ENCODE measurements at places on chromosomes 3 and 15.

- DNase-seq: no peak
Observed at GRCh38 chr3:156358232-156358631, 196.7 kb downstream of the SSR3 start.

GRCh38 chr3:173006006-173006405 lies 135.0 kb downstream of the SPATA16 start:
- no peak for DNase-seq

DNA sequence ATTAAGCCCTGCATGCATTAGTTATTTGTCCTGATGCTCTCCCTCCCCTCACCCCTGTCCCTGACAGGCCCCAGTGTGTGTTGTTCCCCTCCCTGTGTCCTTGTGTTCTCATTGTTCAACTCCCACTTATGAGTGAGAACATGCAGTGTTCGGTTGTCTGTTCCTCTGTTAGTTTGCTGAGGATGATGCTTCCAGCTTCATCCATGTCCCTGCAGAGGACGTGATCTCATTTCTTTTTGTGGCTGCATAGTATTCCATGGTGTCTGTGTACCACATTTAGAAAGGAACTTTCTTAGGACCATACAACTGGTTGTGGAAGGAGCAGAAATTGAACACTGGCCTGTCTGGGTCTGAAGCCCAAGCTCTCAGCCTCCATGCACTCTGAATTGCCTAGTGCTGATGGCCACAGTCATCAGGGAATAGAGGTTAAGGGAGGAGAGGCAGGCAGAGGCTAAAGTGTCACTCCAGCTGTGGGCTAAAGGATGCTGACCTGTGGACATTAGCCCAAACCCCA lies 138.5 kb downstream of the FNDC3B start:
- no peak for DNase-seq

DNA sequence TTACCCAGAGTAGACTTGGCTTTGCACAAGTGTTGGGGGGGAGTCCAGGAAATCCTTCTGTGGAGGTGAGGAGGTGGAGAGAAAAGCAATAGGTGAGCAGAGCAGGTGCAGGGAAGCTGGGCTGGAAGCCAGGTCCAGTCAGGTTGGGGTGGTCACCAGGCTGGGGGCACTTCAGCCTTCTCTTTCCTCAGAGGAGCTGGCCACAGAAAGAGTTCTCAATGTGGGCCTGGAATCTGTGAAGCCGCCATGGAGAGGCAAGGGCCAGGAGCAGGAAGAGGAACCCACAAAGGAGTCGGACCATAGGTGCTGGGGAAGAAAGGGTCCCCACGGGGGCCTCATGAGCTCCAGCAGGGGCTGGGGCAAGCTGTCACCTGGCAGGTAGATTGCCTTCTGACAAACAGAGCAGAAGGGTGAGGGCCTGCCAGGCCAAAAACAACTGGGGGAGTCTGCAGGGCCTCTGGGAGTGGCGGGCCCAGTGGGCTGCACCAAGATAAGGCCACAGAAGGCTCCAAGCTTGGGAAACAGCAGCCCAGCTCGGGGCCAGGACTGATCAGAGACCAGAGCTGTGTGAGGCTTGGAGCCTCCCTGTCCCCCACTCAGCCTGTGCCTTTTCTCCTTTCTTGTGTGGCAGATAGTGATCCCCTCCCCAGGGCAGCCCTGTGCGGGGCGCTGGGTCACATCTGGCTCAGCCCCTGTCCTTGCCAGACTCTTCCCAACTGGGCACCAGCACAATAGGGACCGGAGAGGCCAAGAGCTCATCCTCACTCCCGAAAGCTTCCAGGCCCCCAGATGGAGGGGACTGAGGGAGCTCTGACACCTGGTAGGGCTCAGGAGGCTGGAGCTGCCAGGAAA lies 53.0 kb upstream of the FGD5 start:
- no peak for DNase-seq

DNA sequence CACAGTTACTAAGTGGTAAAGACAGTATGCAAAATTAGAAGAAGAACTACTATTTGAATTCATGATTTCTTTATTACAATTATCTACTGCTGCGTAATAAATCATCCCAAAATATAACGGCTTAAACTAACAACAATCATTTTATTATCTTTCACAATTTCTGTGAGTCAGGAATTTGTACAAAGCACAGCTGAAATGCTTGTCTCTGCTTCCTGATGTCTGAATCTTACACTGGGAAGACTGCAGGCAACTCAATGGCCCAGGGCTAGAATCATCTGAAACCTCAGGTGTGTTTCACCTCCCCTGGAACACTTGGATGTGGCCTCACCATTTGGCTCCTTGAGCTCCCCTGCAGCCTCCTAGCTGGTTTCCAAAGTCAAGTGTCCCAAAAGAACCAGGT lies 145.1 kb downstream of the MAGI1 start:
- DNase-seq: no peak

DNA sequence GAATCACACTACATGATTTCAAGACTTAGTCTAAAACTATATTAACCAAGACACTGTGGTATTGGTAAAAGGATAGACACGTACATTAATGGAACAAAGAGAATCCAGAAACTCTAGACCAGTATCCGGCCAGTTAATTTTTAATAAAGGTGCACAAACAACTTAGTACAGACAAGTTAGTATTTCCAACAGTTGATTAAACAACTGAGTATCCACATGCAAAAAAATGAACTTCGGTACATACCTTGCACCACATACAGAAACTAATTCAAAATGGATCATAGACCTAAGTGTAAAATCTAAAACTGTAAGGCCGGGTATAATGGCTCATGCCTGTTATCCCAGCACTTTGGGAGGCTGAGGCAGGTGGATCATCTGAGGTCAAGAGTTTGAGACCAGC lies 46.6 kb upstream of the DUSP7 start:
- no peak for DNase-seq

GRCh38 chr3:188584958-188585689 lies 431.2 kb downstream of the LPP start:
- no peak for DNase-seq

GRCh38 chr15:31353931-31354330 lies 27.3 kb downstream of the KLF13 start:
- no peak for DNase-seq

- DNase-seq: no peak
Observed at GRCh38 chr3:99286266-99286845, 352.0 kb upstream of the COL8A1 start.

GRCh38 chr3:11739706-11740105 lies 96.0 kb upstream of the VGLL4 start:
- no peak for DNase-seq

GRCh38 chr15:66630801-66631351 lies 65.1 kb upstream of the LCTL start:
- DNase-seq: no peak

- no peak for DNase-seq
Observed at GRCh38 chr15:57443486-57443885, 67.2 kb downstream of the CGNL1 start.

- DNase-seq: no peak
Observed at GRCh38 chr3:65489253-65489652, 549.5 kb downstream of the MAGI1 start.

GRCh38 chr3:63029326-63029725 lies 154.1 kb upstream of the CADPS start:
- DNase-seq: no peak

DNA sequence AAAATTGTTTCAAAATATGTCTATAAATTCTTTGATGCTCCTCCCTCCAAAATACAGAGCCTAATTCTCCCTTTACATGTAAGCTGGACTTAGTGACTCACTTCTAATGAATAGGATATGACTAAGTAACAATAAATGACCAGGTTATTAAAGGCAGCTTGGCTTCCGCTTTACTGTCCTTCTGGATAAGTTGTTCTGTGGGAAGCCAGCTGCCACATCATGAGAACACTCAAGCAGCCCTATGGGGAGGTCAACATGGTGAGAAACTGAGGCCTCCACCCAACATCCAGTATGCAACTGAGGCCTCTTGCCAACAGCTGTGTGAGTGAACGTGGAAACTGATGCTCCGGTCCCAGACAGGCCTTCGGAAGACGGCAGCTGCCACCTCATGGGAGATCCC lies 247.3 kb upstream of the CHRM5 start:
- DNase-seq: no peak

DNA sequence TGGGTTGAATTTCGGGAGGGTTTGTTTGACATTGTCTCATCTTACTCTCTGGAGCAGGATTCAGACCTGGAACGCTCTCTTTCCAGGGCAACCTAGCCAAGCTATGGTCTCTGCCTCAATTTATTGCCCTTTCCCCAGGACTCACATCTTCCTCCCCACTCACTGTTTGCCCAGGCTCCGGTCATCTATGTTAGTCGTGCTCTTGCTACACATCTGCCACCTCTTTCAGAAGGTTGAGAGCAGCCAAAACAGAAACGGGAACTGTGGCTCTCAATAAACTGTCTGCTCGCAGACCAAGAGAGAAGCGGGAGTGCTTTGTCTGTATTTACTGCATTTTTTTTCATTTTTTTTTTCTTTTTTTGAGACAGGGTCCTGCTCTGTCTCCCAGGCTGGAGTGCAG lies 81.6 kb downstream of the ST6GAL1 start:
- DNase-seq: no peak

DNA sequence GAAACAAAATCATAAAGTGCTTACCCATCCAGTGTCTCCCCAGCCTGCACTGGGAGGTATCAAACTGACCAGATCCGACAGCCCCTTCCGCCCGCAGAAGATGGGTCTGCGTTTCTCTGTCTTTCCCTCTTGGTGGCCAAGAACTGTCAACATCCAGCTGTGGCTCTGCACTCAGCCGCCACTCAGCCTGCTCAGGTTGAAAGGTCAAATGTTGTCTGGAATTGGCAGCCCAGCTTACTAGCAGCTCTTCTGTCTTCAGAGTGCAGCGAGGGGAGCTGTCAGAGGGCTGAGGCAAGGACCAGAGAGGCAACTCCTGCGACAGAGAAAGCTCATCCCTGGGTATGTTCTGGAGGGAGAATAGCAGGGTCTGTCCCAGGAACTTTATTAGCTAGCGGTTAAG lies 45.4 kb downstream of the GOLGA6L2 start:
- DNase-seq: no peak

DNA sequence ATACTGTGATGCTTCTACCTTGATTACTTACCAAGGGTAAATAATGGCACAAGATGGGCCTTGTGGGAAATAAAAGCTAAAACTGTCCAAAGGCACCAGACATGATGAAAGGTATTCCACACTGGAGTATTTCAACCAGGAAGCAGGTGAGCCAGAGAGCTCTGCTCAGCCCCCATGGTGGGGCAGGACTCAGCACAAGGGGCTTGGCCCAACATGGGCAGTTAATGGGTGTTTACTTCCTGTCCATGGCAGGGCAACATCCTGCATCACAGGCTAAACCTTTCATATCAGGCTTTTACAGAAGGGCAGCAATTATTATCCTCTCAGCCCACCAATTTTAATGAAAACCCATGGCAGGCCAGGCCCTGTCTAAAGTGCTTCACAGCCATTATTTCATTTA lies 38.2 kb downstream of the MAGI1 start:
- no peak for DNase-seq

DNA sequence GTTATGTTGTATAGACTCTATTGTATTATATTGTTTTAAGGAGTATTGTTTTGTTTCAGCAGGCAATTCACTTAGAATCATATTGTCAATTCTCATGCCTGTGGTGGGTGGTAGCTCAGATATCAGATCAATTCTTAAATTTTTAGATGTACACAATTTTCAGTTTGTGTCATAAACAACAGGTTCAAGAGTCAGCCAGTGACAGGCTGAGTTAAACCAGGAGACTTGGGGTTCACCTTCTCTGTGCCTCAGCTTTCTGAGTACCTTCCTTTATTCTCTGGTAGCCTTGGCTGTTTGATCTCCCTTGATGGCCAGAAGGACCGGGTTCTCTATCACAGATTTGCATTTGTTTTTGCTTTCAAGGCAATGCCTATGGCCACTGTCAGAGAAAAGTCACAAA lies 199.9 kb upstream of the KCNMB2 start:
- DNase-seq: no peak

DNA sequence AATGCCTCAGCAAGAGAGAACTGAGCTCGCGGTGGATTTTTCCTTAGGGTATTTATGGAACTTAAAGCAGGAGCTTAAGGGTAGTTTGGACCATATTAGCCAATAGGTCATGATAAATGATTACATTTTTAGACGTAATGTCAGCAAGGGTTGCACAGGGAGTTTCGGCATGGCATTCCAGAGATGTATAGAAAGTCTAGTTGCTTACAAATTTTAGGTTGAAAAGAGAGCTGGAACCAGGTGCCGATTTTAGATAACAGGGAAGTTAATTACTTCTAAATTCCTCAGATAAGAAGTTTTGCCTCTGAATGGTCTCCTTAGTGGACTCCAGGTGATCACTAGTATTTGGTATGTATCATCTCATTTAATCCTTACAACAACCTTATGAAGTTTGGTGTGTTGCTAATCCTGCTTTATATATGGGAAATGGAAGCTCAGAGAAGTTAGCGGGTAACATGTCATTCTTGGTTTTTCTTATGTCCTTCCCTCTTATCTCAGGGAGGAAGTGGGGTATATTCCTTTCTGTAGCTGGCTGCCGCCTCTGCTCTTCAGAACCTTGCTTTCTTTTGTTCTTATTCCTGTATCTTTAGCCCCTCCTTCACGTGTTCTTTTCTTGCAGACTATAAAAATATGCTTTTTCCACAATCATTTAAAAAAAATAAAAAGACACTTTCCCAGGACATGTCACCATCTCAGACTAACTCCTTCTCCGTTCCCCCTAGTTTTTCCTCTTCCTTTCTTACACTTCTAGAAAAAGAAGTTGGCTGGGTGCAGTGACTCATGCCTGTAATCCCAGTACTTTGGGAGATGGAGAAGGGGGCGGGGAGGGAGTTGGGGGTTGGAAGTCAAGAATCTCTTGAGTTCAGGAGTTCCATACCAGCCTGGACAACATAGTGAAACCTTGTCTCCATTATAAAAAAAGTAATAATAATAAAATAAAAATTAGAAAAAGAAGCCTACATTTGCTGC lies 25.7 kb downstream of the IQGAP1 start:
- no peak for DNase-seq

GRCh38 chr3:99250821-99251355 lies 349.4 kb upstream of the DCBLD2 start:
- DNase-seq: no peak

- DNase-seq: no peak
Observed at GRCh38 chr3:197501496-197501878, 54.3 kb downstream of the BDH1 start.

GRCh38 chr3:107001635-107002034 lies 375.6 kb upstream of the CCDC54 start:
- DNase-seq: no peak

GRCh38 chr15:74762791-74763150 lies 14.1 kb downstream of the CYP1A2 start:
- no peak for DNase-seq

- DNase-seq: no peak
Observed at GRCh38 chr3:154094051-154094450, 27.1 kb upstream of the ARHGEF26 start.

DNA sequence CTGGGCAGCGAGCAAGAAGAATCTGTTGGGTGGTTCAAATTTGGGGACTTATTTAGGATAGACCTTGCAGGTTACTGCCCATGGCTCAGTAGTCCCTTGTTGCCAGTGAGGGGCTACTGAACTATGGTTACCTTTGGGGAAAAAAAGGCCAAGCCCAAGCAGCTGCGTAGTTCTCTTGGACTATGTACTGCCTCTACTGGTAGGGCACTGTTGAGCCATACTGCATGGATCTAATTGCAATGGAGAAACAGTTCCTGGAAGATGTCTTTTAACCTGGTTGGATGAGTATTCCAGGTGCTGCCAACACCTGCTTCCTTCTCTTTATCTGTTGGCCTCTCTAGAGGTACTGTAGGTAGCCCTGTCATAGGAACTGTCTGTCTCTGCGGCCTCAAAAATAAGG lies 671.9 kb upstream of the CBLB start:
- no peak for DNase-seq
